Lung microvascular endothelial cell (primary cell): ENCODE measurements at places on chromosomes 6 and 20. TPM values are rescaled to one million over a fixed set of nuclear protein-coding genes. Genes with fewer than 3 reads are reported as not detected.
A peak's percentile ranks its signal among the peaks of the same experiment; 100 is the strongest.

DNA sequence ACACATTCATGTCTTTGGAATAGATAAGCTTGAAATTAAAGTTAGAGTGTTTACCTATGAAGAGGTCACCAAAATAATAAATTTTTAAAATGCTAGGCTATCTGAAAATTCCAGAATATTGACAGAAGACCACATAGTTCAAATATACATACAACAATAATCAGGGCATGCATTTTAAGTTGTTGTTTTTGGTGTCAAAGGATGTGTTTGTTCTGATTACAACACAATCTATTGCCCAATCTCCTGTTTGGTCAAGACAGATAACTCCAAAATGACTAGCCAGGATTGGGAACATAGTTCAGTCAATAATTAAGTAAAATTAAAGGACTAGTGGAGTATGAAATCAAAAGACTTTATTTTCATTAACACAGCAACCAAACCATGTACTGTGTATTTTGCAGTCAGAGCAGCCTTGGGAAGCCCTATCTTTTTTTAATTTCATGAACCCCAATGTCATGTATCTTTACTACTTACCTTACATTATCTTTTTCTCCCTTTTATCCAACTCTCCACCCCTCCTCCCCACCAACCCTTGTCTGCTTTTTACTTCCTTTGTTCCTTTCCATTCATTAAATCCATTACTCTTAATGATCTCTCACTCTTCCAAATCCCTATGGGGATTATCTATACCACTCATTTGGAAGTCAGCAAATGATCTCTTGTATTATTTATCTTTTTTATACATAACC lies 111.2 kb downstream of the CDK19 start:
- no peak for DNase-seq

MYBL2 gene
- total RNA-seq = 2.2 and 7.4 TPM in 2 replicates

EZR gene
- total RNA-seq = 50.3 and 50.8 TPM in 2 replicates

BHLHE23 gene
- total RNA-seq = not detected in 2 replicates

GRCh38 chr6:37190159-37190535 lies 20.2 kb downstream of the PIM1 start:
- no peak for DNase-seq

DNA sequence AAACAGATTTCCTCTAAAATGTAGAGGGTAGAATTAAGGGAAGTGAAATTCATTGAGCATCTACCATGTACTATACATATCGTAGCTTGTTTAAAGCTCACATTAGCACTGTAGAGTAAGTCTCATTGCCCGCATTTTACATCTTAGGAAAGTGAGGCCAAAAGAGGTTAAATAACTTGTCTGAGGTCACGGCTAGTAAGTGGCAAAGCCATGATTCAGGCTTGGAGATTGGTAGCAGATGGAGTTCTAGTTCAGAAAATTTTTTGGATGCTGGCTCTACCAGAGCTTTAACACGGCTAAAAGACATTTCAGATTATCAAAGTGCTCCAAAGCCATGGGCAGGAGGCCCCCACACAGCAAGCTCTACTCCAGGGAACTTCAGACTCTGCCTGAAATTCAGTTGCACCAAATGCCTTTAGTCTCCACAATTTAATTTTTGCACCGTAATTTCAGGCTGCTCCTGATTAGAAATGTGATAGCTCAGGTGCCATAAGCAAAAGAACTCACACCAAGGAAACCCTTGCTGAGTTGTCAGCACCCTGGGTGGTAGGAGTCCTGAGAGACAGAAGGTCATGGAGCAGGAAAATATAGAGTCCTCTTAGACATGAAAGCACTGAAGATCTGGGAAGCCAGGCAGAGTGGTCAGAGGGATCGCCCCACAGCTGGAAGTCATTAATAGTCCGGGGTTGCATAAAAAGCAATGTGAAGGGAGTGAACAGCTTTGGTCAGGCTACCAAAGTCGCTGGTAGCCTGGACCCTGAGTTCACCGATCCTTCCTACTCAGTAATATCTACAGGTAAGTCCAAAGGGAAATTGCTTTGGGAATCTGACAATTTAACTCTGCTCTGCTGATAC lies 55.2 kb upstream of the ASIP start:
- DNase-seq = no peak

DSP gene
- total RNA-seq = 19.2 and 76.0 TPM in 2 replicates

LY6G6D gene
- total RNA-seq = not detected in 2 replicates

HELZ2 gene
- total RNA-seq = 21.1 and 35.5 TPM in 2 replicates

- DNase-seq = no peak
Measured at GRCh38 chr6:51266604-51267003, 447.9 kb downstream of the TFAP2B start.

LPIN3 gene
- total RNA-seq = under 0.01 and 0.65 TPM in 2 replicates

NDUFAF4 gene
- 3.7 and 5.6 TPM in 2 replicates for total RNA-seq

TMEM200A gene
- 0.20 and 0.65 TPM in 2 replicates for total RNA-seq

- DNase-seq = no peak
Measured at GRCh38 chr6:36597775-36598174, 3.6 kb downstream of the SRSF3 start.

GRCh38 chr6:24339932-24340331 lies 17.9 kb downstream of the DCDC2 start:
- DNase-seq = no peak

GRCh38 chr6:165049362-165049761 lies 260.0 kb downstream of the C6orf118 start:
- DNase-seq = peak; percentile 43

SLC17A2 gene
- total RNA-seq = not detected in 2 replicates

GRCh38 chr20:50393242-50393641 lies 116.9 kb upstream of the PTPN1 start:
- DNase-seq = no peak
